ENCODE measurements at places on chromosomes 1 and 21.

- peak; percentile 95 for DNase-seq
These were observed 19.7 kb downstream of the MFAP2 start for GRCh38 chr1:16960560-16961296.

- DNase-seq: no peak
These were observed 86.0 kb upstream of the MAP10 start for GRCh38 chr1:232718928-232719927.

DNA sequence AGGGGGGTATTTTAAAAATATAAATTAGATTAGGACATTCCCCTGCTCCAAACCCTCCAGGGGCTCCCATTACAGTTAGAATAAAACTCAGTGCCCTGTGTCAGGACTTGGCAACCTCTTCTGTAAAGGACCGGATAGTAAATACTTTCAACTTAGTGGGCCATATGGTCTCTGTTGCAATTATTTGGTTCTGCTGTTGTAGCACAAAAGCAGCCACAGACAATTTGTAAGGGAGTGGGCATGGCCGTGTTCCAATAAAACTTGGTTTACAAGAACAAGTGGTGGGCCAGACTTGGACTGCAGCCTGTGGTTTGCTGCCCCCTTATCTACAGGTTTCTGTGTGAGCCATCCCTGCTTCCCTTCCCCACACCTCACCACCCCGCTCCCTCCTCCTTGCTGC, 92.0 kb downstream of the ACTL8 start:
- DNase-seq: no peak

- no peak for DNase-seq
These were observed 2.6 kb upstream of the FCRLB start for GRCh38 chr1:161718559-161719324.

DNA sequence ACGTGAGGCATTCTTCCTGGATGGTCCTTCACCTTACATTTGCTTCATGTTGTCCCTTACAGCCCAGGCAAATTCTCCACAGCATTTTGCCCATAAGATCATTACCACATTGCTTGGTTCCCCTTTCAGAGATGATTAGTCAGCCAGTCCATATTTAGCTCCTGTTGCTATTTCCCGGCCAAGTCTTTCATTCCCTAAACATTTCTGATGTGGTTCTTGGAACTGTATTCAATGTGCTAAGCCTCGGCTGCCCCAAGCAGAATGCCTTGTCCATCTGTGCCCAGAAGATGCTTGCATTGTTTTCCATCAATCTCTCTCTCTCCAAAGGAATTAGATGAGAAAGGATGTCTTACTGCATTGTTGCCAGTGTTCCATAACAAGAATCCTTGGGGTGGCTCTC, 420.9 kb upstream of the CAMK1G start:
- DNase-seq: no peak

- DNase-seq: no peak
These were observed 391.8 kb downstream of the MATN1 start for GRCh38 chr1:30331415-30332065.

DNA sequence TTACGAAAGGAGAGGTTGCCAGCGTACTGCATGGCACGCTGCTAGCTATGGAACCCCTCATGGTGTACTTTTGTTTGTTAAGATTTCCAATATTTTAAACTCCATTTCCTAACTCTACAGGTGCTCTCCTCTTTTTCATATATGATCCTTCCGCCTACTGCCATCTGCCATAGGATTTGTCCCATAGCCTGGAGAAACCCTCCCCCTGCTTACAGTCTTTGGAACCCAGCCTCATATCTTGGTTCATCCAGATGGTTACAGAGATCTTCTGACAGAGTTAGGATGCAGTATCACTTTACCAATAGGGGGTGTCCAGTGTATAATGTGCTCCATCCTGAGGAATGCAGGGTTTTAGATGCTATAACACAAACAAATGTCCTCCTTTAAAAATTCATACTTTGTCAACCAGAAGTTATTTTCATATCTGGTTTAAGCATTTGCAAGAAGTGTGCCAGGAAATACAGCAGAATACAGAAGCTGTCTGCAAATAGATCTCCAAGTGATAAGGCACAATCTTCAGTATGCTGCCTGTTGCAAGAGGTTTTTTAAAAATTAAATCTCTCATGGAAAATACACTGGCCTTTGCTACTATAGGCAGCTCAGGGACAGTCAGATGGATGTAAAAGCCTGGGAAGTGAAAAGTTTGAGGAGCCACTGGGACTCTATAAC, 377.8 kb downstream of the KCNH1 start:
- DNase-seq: no peak

DNA sequence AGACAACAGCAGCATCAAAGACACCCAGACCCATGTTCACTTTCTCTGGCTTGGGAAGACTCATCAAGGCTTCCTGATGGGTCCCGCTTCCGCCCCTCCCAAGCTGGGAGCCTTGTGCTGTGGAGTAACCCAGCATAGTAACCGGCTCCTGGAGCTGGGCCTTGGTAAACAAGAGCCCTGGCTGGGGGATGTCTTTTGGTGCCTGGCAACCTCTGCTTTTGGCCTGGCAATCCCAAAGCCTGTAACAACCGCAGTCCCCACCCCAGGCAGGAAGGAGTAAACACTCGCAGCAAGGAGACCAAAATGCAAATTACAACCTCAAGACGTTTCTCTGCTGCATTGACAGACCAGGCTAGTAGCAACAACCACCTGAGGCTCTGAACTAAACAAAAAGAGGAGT, 16.9 kb upstream of the THRAP3 start:
- no peak for DNase-seq

- DNase-seq: no peak
These were observed 6.5 kb upstream of the GRIK3 start for GRCh38 chr1:37040773-37041172.

DNA sequence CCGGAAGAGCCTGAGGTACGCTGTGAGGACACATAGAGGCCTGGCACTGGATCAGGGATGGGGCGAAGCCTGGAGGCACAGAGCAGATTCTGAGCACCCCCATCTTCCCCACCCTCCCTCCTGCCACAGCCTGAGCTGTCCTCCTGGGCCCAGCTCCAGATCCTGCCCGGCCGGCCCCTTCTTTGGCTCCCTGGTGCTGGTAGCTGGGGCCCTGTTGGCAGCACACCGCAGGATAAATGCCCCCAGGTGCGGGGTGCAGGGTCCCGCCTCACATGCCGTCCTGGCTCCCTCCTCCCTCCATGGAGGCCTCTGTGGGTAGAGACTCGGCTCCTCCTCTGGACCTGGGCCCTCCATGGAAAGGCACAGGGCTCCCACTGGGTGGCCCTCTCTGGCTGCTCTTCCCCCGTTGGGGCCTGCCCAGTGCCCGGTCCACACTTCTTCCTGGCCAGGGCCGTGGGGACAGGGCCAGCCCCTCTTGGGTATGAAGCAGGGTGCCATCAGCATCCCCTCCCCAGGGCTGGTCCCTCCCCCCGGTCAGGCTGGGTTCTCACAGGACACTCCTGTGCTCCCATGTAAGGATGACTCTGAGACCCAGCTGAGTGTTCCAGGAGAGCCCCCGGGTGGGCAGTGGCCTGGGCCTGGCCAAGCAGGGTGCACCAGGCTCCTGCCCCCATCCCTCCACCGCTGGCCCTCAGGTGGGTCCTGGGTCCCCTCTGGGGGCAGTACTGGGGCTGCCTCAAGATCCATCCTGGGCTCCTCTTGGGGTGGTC, 1.1 kb upstream of the OBSCN start:
- DNase-seq: no peak

- peak; percentile 81 for DNase-seq
These were observed 74.1 kb upstream of the JUN start for GRCh38 chr1:58857680-58858673.

GRCh38 chr1:2480986-2481364, 4.9 kb downstream of the PLCH2 start:
- DNase-seq: no peak

DNA sequence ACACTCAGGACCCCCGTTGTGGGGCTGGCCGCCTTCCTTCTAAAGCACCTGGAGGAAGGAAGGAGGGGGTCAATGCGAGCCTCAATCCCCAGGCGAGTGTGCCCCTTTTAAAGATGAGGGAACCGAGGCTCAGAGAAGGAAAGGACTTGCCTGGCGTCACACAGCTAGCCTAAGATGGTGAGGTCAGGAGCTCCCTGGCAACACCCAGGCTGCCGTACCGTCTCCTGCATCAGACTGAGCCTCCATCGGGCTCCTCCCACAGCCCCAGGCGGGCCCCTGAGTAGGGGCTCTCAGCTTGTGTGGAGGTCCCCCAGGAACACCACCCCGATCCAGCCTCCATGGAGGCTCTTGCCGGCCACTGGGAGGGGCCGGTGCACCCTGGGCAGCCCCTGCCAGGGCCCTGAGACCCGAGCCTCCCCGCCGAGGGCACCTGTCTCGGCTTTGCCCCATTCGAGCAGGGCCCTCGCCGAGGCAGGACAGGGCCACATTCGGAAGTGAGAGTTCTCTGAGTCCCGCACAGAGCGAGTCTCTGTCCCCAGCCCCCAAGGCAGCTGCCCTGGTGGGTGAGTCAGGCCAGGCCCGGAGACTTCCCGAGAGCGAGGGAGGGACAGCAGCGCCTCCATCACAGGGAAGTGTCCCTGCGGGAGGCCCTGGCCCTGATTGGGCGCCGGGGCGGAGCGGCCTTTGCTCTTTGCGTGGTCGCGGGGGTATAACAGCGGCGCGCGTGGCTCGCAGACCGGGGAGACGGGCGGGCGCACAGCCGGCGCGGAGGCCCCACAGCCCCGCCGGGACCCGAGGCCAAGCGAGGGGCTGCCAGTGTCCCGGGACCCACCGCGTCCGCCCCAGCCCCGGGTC, at the start of gene AIRE:
AIRE (plus strand) TSS at position 739 of the 855 bp plus-strand sequence. CDS start 131 bp downstream, outside the sequence.
- DNase-seq: no peak

DNA sequence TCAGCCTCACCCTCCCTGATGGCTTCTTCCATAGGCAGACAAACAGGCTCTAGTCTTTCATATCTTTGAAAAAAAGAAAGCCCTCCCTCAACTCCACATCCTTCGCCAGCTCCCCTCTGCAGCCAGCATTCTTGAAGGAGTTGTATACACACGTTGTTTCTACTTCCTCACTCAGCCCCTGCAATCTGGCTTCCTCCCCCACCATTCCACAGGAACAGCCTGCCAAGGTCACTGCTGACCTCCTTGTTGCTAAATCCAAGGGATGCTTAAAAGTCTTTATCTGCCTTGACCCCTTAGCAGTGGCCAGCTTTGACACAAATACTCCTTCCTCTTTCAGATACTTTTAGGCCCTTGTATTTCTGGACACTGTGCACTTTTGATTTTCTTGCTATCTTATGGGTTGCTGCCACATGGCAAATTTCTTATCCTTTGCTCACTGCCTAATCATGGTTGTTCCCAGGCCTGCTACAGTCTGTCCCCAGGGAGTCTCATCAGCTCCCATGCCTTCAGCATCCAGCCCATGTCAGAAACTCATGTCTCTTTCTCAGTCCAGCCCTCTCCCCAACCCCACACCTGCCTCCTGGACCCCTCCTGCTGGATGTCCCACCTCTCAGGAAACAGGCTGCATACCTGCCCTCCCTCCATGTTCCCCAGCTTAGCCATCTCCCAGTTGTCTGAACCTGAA, 8.3 kb downstream of the FAM229A start:
- no peak for DNase-seq

- no peak for DNase-seq
These were observed 132.1 kb downstream of the IGSF21 start for GRCh38 chr1:18239671-18240070.

GRCh38 chr21:15823486-15824150, 93.8 kb downstream of the USP25 start:
- DNase-seq: no peak

- peak; percentile 67 for DNase-seq
These were observed 21.5 kb upstream of the ATP5PO start for GRCh38 chr21:33937146-33937545.

DNA sequence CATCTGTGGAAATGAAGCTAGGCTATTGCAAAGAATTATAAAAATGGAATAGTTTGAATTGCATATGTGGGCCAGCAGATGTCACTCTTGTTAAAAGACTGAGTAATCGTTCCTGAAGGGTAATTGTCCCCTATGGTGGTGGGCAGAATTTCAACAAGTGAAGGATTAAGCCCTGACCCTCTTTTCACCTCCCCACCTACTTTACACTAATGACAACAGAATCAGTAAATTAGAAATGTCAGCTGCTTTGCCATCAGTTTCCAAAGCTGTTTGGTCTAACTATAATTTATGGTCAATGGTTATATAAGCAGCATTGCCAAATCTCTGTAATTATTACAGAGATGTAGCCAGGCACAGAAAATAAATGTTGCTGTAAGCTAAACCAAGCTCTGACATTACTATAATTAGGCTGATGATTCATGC, 898.6 kb downstream of the AMY1C start:
- no peak for DNase-seq

DNA sequence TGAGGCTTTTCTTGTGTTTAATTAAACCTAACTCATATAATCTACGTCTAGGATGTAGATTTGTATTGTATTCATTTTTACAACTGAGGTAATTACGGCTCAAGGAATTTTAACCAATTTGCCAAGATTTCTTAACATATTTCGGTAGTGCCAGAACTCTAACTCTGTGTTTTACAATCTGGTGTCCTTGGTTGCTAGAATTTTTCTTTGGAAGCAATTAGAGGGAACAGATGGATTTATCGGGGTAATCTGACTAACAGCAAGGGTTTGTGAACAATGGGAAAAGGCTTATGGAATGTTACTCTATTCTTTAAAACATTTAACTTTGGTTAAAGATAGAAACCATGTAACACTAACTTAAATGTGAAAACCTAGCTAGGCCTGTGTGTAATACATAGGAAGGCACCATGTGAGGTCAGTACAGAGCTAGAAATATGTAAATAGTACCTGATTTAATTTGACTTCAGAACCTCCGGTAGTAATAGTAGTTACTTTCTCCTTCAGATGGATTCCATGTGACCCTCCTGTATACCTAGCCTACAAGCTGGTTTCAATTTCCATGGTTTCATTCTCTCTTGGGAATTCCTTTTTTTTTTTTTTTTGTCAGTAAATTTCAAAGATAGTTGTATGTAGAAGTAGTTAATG, 1.2 kb downstream of the MTF2 start:
- DNase-seq: peak; percentile 66

DNA sequence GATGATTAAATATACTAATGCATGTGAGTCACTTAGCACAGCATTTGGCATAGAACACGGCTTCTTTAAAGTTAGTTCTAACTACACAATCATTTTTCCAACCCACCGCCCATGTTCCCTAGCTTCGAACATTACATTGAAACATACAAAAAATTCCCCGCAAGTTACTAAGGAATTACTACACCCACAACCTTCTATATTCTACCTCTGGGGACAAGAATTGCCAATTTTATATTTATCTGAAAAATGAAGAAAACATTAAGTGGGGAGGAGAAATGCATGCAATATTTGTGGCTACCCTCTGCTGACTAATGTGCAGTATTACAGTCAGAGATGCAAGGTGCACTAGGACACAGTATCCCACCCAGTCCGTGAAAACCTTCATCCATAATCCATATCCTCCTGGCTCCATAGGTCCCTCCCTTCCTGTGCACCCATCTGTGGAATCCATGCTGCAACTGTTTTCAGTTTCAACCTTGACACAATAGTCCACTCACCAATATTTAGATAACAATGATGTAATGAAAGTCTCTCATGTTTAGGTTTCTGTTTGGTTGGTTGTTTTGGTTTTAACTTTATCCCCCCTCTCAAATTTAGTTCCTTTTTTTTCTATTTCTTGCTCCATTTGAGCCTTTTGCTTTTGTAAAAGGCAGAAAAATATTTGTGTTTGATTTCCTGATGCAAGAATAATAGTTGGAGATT, 31.6 kb downstream of the RGS5 start:
- DNase-seq: no peak

- peak; percentile 60 for DNase-seq
These were observed 18.4 kb upstream of the FRRS1 start for GRCh38 chr1:99784809-99785255.

GRCh38 chr1:8669606-8670335, 147.7 kb downstream of the RERE start:
- DNase-seq: no peak

GRCh38 chr1:43803646-43804045, 96.3 kb downstream of the ST3GAL3 start:
- no peak for DNase-seq
